IPS DF 19.7 (cell line): ENCODE measurements at places on chromosomes 6 and 20.
A peak's percentile ranks its signal among the peaks of the same experiment; 100 is the strongest.

DNA sequence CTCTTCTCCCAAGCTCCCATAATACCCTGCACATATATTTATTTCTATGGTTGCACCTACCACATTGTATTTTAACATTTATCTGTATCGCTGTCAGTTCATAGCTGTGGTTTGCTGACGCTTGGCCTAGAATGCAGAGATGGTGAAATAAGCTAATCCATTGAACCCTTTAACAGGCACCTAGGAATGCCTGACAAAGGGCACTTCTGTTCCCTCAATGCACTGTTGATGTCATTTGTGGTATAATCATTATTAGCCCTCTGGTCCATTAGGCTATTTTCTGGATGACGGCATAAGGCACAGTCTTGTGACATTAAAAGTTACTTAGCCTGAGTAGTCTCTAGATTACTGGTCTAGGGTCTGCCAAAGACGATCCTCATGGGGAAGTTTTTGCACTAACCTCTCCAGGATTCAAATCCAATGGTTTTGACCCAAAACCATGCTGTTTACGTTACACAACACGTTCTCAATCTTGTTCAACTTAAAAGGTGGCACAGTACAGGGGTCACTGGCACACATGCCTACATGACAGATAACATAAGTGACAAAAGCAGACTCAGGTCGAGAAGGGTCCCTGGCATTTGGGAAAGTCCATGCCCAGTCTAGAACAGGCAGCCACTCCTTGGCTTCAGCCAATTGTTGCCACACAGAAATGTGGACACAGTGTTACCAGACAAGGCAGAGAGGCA is 2.1 kb upstream of the YWHAB start:
- DNase-seq, result no peak

GRCh38 chr20:38187517-38187916 is 22.4 kb upstream of the TGM2 start:
- no peak for DNase-seq

- peak; percentile 33 for DNase-seq
Observed at GRCh38 chr20:3716195-3716834, 3.9 kb upstream of the SIGLEC1 start.

- DNase-seq, result no peak
Observed at GRCh38 chr20:8094850-8095249, 37.2 kb upstream of the PLCB1 start.
